ENCODE measurements at places on chromosomes 7 and 10. TPM values are rescaled to one million over a fixed set of nuclear protein-coding genes. Genes with fewer than 3 reads are reported as not detected.
A peak's percentile ranks its signal among the peaks of the same experiment; 100 is the strongest.

CDC14C gene
- not detected for total RNA-seq

IFIT5 gene
- total RNA-seq = 28.8 TPM

FXYD4 gene
- total RNA-seq = not detected

HABP2 gene
- total RNA-seq = 0.07 TPM

ANKRD2 gene
- total RNA-seq = 0.08 TPM

GRM8 gene
- 0.21 TPM for total RNA-seq

GSTO1 gene
- 414 TPM for total RNA-seq

GPR15LG gene
- total RNA-seq = not detected

ERLIN1 gene
- total RNA-seq = 17.7 TPM

DNA sequence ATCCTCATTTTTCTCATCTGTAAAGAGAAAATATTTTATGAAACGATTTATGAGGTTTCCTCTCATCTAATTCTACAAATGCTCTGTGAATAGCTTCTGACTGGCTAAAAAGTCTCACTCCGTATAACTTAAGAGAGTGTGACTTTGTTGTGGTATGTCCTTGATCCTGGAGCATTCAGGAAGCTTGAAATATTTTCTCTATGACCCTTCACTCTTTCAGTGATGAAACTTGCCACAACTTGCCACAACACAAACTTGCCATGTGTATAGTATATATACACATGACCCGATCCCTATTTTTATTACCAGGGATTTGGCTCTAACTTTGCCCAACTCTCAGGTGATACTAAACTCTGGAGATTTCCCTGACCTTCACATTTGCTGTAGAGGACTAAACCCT lies 74.1 kb downstream of the TES start:
- no peak for DNase-seq

GRCh38 chr7:28779954-28780353 lies 178.2 kb downstream of the TRIL start:
- DNase-seq = no peak

GRCh38 chr10:66162560-66163143 lies 763.2 kb upstream of the LRRTM3 start:
- DNase-seq = no peak

DNA sequence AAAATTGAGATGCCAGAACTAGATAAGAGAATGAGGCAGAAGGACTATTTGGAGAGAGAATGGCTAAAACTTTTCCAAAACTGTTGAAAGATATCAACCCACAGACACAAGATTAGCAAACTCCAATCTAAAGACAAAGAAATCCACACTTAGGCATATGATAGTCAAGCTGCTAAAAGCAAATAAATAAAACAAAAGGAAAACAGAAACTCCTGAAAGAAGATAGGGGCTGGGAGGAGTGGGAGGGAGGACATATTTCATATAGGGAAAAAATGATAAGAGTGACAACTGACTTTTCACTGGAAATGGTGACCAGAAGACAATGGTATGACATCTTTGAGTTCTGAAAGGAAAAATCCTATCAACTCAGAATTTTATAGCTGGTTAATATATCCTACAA lies 105.4 kb upstream of the ADO start:
- DNase-seq = no peak

DNA sequence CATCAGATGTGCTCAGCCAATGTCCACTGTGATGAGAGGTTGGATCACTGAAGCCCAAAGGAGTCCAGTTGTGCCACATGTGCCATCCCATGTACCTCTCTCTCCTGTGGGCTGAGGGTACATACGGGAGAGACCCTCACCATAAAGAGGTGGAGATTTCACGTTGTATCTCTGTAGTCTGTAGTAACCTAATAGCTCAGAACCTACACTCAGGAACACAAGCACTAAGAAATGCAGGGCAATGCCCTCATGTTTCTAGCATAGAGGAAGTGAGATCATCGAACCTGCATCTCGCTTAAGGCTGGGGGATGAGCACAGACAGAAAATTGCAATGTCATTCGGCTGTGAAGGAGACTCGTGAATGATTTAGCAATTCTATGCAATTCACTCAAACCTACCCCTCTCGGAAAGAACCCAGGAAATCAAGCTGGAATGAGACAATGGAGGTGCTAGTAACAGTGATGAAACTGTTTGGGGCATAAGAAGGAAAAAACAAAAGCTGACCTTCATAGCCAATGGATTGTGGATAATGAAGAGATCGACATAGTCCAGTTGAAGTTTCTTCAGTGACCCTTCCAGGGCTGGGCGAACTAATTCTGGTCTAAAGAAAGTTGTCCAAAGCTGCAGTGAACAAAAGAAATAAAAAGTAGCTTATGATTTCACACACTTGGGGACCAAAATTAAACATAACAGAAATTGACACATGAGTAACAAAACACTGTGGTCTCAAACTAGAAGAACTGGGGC lies 80.3 kb upstream of the UCN3 start:
- peak; percentile 37 for DNase-seq

DNA sequence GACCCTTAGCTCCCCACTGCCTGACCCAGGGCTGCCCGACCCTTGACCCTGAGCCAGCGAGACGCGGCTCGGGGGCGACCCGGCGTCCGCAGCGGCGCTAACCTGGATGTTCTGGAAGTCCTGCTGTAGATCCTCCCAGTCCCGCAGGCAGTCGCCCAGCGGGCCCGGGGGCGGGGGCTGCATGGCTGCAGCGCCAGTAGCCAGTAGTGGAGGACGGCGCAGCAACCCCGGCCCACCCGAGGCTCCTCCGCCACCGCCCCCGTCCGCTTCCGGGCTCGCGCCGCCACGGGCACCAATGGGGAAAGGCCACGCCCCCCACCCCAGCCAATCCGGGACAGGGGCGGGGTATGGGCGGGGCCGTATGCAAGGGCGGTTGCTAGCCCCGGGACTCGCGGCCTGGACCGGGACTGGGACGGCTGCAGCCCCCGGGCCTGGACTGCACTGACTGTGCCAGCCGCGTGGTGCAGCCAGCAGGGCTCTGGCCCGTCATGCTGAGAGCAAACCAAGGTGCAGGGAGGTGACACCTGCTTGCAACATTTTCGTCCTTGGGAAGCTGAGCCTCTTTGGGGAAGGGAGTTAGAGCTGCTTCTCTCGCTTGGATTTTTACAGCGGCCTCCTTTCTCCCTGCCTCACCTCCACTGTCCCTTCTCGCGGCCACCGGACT lies at the start of gene TMEM120A:
TMEM120A (minus strand) TSS at position 208 of the 664 bp plus-strand sequence; CDS start at position 183, 25 bp downstream.
- DNase-seq = peak; percentile 43

GRCh38 chr10:24723788-24724380 lies at the start of gene ARHGAP21:
Gene ARHGAP21 (minus strand): TSS chr10:24723887. CDS start chr10:24721899, 1,988 bp downstream.
- DNase-seq = no peak

DNA sequence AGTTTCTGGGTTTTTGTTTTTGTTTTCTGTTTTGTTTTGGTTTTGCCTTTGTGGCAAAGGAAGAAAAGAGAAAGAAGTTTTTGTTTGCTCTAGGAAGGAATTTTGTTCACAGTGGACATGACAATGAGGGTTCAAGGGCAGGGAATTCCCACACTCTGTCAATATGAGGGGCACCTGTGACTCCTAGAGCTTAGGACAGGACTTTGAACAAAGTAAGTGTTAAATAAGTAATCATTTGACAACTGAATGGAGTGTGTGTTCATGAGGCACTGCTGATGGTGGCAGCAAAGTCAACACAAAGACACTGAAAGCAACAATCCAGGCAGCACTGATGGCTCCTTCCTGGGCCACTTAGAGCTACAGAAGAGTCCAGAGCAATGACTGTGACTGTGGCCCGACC lies 1381.1 kb upstream of the LRRTM3 start:
- DNase-seq = no peak

DNA sequence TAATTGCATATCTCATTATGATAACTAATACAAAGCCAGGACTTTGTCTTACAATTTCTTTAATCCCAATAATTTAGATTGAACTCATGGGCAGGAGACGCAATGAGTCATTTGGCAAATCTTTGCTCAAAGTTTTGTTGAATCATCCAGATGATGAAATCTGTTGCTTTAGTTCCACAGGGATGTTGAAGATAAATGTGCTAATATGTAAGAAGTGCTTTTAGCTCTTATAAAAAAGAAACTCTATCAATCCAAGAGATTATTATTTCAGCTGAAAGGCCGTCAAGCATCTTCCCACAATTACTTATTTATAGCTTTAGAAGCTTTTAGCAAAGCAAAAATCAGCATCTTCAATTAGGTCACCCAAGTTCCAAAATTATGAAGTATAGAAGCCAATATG lies 36.8 kb upstream of the ANK3 start:
- DNase-seq = peak; percentile 72

- DNase-seq = no peak
Observed at GRCh38 chr10:78414380-78414779, 380.7 kb downstream of the RPS24 start.

DNA sequence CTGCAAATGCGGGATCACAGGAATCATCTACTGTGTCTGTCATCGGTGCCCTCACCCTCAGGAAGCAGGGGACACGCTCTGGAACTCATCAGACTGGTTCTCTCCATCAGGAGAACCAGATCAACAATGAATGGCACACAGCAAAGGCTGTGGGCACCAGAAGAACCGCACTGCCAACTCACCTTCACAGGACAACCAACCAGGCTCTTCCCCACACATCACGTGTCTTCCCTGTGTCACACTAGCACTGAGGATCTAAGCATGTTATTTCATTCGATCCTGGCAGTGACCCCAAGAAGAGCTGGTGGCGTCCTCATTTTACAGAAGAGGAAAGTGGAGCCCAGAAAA lies 106.1 kb downstream of the TNS3 start:
- DNase-seq = no peak

DNA sequence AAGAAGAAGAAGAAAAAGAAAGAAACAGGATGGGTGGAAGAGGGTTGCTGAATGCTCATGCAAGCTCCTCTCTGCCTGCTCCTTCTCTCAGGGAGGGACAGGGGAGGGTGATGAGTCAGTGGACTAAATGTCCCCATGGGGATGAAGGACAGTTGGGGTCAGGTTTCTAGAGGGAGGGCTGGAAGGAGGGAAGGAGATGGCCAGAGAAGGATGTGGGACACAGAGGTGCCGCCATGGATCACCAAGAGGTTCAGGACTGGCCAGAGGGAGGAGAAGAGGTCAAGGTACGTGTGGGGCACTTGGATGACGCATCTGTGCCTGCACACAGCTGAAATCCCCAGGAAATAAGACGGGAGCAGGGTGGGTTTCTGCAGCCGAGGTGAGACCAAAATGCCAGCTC lies 88.9 kb upstream of the GTF2I start:
- no peak for DNase-seq

GRCh38 chr7:333393-333764 lies 43.4 kb downstream of the FOXL3 start:
- DNase-seq = no peak

GRCh38 chr10:25849988-25850387 lies 84.0 kb upstream of the MYO3A start:
- DNase-seq = no peak

DNA sequence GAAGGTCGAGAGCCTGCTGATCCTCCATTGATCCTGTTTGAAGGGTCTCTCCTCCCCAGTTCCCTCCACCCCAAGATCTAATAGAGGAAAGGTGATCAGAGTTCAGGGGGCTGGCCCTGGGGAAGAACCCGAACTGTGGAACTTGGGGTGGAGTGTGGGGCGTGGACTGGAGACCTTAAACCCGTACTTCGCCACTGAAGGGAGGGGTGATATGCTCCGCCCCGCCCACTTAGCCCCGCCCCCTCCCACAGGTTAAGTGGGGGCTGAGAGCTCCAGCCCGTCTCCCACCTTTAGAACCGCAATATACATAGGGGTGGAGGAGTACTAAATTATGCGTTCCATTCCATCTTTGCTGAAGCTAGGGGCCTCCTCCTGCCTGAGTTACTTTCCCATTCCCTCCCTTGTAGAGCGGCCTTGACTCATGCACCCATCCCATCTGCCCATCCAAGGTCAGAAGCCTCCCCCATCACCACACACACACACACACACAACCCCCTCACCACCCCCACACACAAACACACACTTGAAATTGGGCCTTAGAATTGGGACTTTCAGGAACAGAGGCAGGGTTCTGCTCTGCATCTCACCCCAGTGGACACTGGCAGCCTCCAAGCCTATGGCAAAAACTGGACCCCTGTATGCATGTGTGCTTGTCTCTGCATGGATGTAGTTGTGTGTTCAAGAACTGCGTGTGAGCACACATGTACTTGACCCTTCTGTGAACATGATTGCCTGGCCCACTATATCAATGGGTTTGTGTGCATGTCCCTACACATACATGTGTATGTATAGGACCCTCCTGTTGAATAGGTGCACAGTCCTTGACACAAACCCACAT lies 991 bp downstream of the SEMA4G start:
- no peak for DNase-seq

GRCh38 chr10:16992611-16993119 lies 136.9 kb downstream of the CUBN start:
- no peak for DNase-seq

- DNase-seq = no peak
Observed at GRCh38 chr7:90192876-90193750, 18.4 kb upstream of the STEAP2 start.

- no peak for DNase-seq
Observed at GRCh38 chr7:155166673-155167370, 96.7 kb downstream of the HTR5A start.

DNA sequence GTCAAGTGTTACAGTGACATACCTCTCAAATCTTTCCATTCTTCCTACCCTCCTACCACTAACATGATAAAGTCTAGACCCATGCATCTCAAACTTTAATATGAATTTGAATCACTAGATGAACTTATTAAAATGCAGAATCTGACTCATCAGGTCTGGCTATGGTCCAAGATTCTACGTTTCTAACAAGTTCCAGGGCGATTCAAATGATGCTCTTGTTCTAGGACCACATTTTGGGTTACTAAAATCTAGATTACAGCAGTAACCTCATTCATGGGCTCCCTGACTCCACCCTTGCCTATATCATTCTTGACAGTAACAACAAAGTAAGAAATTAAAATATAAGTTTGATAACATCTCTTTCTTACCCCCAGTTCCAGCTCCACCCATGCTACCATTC lies 124.8 kb upstream of the LSM8 start:
- DNase-seq = no peak

GRCh38 chr10:70981936-70982335 lies 93.6 kb upstream of the PCBD1 start:
- DNase-seq = no peak

- DNase-seq = no peak
Observed at GRCh38 chr10:85557077-85557476, 809.5 kb downstream of the GRID1 start.

- no peak for DNase-seq
Observed at GRCh38 chr10:61197057-61197456, 253.1 kb upstream of the RHOBTB1 start.

DNA sequence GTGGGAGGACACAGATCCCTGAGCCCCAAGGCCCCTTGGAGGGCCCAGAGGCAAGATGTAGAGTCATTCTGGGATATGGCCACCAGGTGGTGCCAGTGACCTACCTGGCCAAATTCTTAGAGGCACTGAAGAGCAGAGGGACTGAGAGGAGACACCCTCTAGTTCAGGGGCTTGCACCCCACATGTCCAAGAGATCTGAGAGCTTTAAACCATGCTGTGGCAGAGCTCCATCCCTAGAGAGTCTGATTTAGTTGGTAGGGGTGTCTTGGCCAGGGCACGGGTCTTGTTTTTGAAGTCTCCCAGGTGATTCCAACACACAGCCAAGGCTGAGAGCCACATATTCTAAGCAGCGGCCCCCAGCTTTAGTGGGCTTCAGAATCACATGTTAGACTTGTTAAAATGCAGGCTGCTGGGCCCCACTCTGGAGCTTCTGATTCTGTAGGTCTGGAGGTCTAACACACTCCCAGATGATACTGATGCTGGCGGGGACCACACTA lies 52.5 kb downstream of the PRF1 start:
- no peak for DNase-seq

GRCh38 chr10:5806745-5807144 lies 6.5 kb downstream of the GDI2 start:
- DNase-seq = no peak

All from kidney epithelial cell (primary cell).